Stimulated activated CD4-positive, alpha-beta T cell treated with anti-CD3 and anti-CD28 coated beads, Interleukin-1b, Interleukin-23, amount 100 ng/mL, for 4 hours (primary cell): ENCODE measurements at places on chromosomes 4 and X.

GRCh38 chrX:129908636-129909035, 2.7 kb downstream of the UTP14A start:
- no peak for DNase-seq

- DNase-seq, result no peak
These were observed 35.9 kb downstream of the GPM6B start for GRCh38 chrX:13780868-13781427.

- DNase-seq, result no peak
These were observed 90.3 kb upstream of the GRIA3 start for GRCh38 chrX:123093792-123094191.

- no peak for DNase-seq
These were observed 371.7 kb downstream of the AFF2 start for GRCh38 chrX:148872161-148872535.

DNA sequence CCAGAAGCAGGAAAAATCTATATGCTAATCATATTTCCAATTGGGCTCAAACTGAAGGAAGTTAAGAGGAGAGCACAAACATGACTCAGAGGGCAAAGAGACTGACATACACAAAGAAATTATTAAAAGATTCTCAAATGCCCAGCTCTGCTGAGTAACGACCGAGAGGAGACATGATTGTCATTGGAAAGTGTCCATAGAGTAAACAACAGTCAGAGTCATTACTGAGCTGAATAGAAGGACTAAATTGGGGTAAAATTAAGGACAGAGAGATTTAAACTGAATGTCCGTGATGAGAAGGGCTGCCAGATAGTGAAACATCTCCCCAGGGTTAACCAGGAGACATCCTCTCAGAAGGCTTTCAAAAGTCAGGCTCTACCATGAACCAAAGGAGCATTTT, 111.2 kb upstream of the GALNT7 start:
- DNase-seq, result no peak

- no peak for DNase-seq
These were observed 2.7 kb downstream of the SLC34A2 start for GRCh38 chr4:25658357-25658771.

DNA sequence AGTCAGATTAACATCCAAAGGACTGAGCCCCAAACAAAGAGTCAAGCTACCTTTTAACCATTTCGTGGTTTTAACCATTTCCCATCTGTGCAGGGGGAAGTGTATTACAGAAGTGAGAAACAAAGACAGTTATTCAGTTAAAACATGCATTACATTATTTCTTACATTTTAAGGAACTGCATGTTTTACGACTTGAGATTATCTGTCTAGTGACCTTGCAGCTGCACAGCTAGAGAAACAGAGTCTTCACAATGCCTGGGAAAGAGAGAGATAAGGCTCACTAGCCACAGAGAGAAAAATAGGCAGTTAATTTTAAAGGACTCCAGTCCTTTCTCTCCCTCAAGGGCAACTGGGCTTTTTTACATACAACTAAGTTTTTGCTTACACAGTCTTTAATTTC, 48.7 kb upstream of the KLHL4 start:
- DNase-seq, result no peak

DNA sequence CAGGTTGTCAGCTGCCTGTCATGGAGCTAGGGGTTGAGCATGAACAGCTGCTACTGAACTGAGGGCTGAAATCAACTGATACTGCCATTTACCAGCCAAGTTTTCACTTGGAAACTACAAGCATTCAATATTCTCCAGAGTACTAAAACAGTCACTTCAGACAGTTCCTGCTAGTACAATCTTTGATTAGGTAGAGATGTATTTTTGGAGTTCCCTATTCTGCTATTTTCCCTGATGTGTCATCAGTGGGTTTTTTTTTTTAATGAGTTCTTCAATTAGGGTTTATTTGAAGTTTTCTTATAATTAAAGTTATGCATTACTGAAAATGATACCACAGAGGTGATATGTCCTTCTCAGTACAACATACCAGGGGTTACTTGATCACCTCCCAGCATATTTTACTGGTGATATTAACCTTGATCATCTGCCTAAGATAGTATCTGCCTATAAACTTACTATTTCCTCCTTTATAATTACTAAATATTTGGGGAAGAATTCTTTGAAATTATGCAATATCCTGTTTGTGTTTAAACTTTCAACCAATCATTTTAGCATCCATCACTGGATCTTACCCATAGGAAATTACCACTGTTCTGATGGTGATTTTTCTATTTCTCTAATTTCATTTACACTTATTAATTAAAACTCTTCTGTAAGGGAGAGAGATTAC, 13.6 kb downstream of the PDCL2 start:
- DNase-seq, result no peak

DNA sequence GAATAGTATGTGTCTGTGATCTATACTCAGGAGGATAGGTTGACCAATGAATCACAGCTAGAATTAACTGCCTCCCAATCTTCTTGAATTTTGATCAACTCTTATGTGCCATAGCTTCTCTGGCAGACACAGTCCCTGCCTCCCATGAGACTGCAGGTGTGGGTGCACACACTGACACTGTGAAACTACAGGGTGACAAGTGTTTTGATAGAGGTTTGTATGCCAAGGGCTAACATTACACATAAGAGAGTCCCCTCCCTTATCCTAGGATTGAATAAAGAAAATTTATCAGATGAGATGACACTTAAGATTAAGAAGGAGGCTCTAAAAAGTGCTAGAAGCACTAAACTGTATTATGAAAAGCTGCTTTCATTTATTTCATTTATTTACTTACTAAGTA, 218.4 kb upstream of the BMP3 start:
- no peak for DNase-seq

DNA sequence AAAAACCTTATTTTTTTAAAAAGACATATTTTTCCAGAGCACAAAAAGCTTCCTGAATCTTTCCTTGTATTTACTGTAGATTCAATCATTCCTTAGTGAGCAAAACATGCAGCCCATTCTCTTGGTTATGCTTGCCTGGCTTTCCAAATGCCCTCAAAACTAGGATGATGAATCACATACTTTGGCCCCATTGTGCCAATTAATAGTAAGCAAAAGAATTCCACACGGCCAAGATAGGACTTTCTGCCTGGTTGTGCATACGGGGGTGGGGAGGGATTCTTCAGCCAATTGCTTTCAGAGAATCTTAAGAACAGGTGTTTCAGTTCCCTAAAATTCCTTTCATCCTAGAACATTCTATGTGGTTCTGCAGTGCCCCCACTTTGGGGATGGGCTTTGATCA, 7.0 kb downstream of the RAI2 start:
- DNase-seq, result no peak

DNA sequence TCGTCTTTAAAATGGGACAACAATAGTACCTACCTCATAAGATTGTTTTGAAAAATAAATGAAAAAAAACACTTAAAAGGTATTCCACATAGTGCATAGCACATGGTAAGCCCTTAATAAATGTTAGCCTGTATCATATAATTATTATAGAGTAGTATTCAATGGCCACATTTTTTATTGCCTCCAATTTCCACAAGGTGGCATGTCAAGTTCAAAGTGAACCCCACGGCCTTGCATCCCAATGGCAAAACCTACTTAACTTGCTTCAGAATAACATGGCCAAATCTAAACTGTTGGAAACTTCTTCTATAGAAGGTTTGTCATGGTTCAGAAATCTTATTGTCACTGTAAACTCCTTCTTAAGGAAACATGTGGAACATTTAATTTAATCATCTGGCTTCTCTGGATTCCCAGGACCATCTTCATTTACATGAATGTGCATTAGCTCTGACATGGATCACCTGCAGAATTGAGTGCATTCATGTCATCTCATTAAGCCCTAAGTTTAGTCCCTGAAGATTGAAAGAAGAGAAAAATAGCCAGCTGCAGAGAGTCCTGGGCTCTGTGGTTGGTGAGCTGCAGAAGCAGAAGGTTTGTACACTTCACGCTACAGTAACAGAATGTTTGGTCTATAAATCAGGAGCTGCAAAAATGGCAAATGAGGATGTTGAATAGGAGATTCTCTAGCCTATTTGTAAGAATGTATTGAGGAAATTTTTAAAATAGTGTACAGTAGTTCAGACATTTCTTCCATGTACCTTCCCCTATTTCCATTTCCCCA, 61.0 kb downstream of the ANXA3 start:
- no peak for DNase-seq

DNA sequence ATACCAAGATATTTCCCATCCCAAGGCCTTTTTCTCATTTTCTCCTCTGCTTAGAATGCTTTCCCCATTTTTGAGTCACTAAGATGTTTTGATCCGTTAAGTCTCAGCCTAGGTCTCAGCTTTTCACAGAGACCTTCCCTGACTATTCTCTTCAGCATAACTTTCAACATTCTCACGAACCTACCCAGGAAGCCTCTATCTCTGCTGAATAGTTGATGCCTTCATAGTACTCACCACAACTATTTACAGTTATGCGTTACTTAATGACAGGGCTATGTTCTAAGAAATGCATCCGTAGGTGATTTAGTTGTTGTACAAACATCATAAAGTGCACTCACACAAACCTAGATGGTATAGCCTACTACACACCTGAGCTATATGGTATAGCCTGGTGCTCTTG, 64.5 kb downstream of the ARL9 start:
- no peak for DNase-seq

- DNase-seq, result no peak
These were observed 120.0 kb downstream of the SH3RF1 start for GRCh38 chr4:169150806-169151205.

DNA sequence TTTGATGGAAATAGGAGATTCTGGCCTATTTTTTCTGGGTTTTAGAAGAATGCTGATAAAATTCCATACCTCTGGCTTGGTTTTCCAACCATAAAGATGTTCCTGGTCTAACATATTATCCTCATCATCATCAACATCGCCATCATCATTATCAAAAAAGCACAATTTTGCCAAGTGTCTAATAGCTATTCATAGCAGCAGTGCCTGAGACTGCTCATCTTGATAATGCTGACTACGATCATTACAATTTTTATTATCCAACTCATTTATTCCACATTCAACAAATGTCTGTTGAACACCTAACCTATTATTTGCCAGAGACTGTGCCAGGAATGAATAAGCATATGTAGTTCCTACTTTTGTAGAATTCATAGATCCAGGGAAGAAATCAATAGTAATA, 303.5 kb upstream of the GATB start:
- no peak for DNase-seq

DNA sequence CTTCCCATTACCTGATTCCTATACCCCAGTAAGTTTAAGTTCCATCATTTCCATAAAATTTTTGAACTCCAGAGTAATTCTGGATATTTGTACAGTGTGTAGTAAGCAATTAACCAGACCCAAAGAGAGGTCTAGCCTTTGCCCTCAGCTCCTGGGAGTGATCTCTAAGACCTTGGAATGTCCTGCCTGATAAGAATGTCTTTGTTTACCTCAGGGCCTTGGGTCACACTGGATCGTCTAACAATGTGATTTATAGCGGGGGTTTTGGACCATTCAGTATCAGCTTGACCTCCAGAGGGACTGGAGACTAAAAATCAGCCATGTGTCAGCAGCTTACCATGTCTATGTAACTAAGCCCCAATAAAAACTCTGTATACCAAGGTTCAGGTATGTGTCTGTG, 330.9 kb upstream of the PPP1R2C start:
- no peak for DNase-seq

GRCh38 chr4:127138586-127138985, 494.2 kb upstream of the INTU start:
- no peak for DNase-seq

GRCh38 chrX:44456685-44457084, 86.0 kb downstream of the FUNDC1 start:
- DNase-seq, result no peak

DNA sequence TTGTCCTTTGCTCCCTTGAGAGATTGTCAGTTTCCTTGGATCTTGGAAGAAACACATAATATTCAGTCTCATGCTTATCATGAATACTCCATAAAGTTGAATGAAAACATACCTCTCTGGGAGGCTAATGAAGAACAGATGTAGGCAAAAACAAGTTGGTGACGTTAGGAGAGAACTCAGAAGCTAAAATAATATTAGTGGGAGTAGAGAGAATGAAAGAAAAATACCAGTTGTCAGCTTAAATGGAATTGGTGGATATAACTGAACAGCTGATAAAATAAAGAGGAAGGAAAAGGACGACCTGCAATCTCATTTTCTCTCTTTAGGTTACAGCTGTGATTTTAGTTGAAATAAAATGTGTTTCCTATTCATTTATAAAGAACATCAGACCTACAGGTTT, 124.8 kb downstream of the SNCA start:
- no peak for DNase-seq

DNA sequence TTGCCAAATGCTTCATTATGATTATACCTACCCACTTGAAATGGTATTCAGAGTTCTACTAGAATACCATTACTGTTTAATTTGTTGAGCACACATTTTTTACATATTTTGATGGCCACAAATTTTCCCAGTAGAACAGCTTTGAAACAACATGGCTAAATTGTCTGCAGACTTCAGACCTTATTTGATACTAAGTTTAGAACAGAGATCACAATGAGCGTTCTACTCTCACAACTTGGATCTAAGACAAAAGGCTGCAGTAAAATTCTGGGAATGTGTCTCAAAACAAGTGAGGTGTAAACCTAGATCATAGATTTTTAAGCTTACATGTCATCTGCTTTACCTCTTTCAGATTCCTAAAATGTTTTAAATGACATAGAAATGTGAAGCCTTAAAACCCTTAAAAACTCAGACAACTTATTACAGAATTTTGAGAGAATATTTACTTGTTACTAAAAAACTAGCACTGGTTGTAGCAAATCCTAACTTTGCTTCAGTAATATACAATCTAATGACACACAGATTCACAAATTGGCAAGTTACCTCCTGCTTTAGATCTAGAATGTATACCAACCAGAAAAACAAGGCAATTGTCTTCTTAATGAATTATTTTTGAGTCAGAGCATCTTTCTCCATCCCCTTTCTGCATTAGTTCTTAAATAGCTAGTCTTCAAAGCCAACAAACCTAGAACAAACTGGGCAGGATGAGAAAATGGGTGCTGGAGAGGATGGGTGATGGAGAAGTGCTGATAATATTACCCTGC, 243.3 kb downstream of the SLC7A11 start:
- DNase-seq, result no peak

GRCh38 chr4:101284546-101284945, 62.8 kb downstream of the PPP3CA start:
- DNase-seq, result no peak

DNA sequence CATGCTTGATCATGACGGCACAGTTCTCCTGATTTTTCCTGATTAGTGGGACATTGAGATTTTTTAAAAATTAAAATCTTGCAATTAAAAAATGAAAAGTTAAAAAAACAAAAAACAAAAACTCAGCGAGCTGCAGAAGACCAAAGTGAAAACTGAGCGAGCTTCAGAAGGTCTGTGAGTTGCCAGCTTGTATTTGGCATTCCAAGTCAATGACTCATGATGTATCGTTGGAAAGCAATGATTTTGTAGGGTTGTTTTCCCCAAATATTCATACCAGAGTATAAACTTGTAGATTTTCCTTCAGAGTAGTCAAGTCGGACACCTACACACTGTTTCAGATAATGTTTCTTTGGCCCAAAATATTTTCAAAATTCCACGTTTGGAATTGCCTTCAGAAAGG, 76.9 kb downstream of the LRRC66 start:
- DNase-seq, result no peak
